NCI-H2171 treated with DMSO at 0.1 percent for 48 hours (cell line): ENCODE measurements at places on chromosomes 7 and 10.
A peak's percentile ranks its signal among the peaks of the same experiment; 100 is the strongest.

DNA sequence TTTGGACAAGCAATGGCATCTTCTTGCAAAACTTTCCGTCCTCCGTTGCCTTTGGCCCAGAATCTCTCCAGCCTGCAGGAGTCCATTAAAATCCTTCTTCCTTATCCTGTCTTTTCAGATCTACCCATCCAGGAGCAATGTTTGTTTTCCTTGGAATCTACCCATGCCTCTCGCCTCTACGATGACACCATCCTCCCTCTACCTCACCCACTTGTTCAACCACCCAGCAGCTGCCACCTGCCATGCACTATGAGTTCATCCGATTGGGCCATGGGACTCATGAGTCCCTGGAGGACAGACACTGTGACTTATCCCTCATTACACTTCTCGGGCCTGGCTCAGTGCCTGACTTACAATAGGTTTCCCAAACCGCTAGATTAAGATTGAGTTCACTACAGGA, 26.8 kb upstream of the MGMT start:
- DNase-seq, result peak; percentile 79

DNA sequence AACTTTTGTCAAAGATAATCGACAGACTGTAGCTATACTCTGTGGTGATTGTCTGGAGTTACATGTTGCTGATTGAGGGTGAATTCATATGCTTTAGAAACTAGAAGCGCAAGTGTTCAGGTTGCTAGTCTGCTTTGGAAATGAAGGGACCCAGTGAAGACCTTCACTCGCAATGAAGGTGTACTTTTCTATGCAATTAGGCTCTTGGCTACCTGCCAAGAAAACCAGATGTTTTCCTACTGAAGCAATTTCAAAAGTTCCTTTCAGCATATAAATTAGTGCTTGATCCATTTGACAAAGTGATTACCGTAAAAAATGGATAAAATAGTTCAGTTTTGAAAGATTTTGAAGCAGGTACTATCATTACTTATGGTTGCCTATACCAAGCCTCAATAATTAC, 10.0 kb upstream of the STK31 start:
- DNase-seq, result peak; percentile 46

- no peak for DNase-seq
Observed at GRCh38 chr10:49257626-49258349, 41.2 kb upstream of the C10orf71 start.

GRCh38 chr7:15424468-15424867, 137.3 kb downstream of the AGMO start:
- no peak for DNase-seq

GRCh38 chr10:84269773-84270172, 24.9 kb downstream of the RGR start:
- DNase-seq, result no peak

- no peak for DNase-seq
Observed at GRCh38 chr10:97916586-97916985, 66.9 kb downstream of the GOLGA7B start.

DNA sequence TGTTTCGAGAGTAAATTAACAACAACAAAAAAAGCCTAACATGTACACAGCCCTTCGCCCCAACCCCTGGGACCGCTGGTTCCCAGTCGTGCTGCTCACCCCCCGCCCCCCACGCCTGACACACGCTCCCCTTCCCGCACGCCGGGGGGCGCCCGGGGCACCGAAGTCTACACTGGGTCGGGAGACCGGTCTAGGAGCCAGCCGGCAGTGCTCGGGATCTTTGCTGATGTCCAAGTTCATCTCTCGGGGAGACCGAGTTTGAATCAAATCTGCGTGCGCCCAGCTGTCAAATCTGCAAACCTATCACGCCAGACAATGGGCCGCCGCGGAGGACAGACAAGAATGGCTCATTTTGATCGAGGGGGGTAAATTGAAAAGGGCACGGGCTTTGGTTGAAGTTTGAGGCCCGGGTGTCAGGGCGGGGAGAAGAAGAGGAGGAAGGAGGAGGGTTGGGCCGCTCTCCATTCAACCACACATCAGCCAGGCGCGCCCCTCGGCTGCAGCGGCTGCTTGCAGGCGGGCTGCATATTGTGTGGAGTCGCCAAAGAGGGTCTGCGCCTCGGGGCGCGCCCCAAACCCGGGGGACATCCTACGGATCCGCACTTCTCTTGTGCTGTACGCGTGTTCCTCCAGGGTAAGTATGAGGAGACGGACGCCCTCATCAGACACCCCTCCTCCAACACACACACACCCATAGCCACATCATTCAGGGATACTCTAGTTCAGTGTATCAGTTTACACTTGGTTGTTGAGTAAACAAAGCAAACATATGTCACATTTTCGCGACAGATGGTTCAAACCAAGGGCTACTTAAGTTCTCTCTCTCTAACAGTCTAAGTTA, 1.3 kb upstream of the GFRA1 start:
- peak; percentile 94 for DNase-seq

GRCh38 chr10:69651362-69651761, 21.3 kb downstream of the FAM241B start:
- DNase-seq, result no peak
